Spinal cord (tissue), 10 donors: ENCODE measurements at places on chromosomes 16 and 17. TPM values are rescaled to one million over a fixed set of nuclear protein-coding genes. Genes with fewer than 3 reads are reported as not detected.

OTOA gene
- total RNA-seq: 0.61 TPM

KCNG4 gene
- total RNA-seq: 0.30 TPM

KRT36 gene
- total RNA-seq: not detected

RUNDC1 gene
- 12.2 TPM for total RNA-seq

TRAPPC1 gene
- 31.5 TPM for total RNA-seq

XYLT1 gene
- total RNA-seq: 13.0 TPM
